Activated T-cell treated with anti-CD3 and anti-CD28 coated beads for 48 hours (primary cell): ENCODE measurements at places on chromosomes 2 and 18.

DNA sequence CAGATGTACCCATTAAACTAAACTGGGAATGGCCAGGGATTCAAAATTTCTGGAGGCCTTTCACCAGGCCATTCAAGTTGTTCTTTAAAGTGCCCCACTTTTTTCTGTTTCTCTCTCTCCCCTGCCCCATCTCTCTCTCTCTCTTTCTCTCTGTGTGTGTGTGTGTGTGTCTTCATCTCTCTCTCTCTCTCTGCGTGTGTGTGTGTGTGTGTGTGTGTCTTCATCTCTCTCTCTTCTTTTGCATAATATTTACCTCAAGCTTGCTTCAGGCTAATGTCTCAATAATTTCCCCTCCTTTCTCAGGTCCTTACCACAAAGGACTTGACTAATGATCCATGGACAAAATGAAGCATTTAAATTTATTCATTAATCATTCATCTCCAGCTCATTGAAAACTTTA is 164.2 kb upstream of the KLHL14 start:
- no peak for DNase-seq

DNA sequence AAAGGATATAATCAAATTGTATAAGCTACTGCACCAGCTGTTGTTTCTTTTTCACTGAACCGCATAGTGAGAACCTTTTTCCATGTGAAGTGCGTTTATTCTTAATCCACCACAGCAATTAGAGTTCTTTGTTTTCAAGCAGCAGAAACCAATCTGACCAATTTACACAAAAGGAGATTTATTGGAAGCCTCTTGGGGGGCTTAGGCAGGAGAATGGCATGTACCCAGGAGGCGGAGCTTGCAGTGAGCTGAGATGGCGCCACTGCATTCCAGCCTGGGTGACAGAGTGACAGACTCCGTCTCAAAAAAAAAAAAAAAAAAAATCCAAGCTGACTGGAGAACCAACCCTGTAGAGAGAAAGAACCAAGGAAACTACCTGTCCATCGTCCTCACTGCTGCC is 10.0 kb downstream of the ADNP2 start:
- no peak for DNase-seq

- DNase-seq, result no peak
Measured at GRCh38 chr2:208224802-208225201, 30.1 kb downstream of the IDH1 start.

GRCh38 chr2:42844901-42845821 is 52.8 kb upstream of the HAAO start:
- DNase-seq, result no peak

DNA sequence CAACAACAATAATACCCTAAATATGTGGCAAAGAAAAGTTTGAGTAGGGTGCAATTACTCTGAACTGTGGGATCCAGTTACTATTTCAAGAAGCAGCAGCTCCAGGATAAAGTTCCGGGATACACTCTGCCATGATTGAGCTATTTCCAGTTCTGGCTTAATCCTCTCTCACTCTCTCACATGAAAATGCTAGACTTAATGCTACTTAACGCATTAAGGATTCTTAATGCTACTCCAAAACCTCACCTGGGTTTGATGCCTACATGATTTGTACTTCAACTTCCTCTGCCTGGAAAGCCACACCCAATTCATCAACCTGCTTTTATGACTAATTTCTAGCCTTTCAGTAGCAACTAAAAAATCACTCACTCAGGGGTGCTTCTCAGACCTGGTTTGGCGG is 151.1 kb upstream of the HNMT start:
- no peak for DNase-seq

DNA sequence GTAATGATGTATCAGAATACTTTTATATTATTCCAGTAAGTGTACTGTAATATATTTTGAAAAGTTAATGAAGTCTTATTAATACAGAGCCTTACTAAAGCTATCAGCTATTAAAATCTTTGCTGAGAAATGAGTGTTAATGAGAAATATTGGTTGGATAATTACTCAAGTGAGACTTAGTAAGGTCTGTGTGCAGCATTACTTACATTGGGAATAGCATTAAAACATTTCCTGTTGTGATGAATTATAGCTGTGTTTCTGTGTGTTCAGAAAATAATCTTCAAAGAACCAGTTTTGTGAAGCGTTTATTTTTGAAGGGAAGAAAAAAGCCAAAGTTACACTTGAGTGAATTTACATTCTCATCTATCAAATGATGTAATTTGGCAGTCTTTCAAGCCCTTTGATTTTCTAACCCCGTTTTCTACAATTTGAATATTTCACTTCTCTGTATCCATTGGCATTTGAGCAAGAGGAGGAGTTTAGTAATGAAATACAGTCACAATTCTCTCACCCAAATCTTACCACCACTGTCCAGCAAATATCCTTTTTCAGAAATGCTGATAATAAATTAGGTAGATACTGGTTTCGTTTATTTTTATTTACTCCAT is 123.5 kb upstream of the BOD1L2 start:
- DNase-seq, result no peak

DNA sequence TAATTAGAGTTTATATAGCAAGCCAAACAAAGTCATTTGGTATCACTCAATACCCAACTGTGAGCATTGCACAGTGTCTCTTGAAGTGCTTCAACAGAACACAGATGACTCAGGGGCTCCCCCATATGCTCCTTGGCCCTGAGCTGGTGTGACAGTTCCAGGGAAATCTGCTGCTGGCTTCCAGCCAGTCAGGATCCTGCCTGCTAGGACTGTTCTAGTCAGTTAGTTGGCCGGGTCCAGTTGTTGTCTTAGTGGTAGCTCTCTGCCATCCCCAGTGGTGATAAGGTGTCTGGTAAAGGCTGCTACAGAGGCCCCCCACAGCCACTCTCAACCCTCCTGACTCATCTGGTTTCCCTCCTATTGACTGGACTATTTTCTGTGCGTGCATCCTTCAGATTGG is 100.3 kb downstream of the IRS1 start:
- no peak for DNase-seq

DNA sequence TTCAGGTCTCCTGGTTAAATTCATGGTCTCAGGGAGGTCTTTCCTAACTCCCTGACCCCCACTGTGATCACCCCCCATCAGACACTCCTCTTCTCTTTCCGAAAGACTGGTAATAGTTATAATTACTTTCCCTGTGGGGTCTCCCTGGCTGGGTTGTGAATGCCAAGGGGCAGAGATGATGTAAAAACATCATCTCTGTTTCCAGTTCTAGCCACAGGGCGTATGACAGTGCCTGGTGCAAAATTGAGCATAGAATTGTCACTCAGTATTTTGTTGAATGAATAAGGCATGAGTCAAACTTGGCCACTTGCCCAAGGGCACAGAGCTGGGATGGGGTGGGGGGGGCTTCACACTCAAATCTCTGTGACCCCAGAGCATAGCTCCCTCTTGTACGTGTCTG is 65.2 kb downstream of the LTBP1 start:
- DNase-seq, result no peak
